ENCODE measurements at places on chromosomes 1 and 21.

DNA sequence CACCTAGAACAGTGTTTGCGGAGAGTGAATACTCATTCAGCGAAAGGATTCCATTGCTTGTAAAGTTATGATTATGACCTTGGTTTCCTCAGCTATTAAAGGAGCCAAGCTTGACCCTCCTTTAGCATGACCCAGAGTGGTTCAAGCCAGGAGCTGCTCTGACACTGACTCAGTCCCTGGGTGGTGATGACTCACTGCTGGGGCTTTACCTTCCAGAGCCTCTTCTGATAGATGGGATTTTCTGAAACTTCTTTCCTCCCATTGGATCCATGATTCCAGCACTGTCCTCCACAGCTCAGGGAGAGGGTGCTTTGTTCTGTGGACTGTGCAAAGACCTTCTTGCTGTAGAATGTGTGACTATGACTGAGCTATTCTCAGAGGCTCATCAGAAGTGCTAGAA lies 77.4 kb downstream of the S1PR1 start:
- DNase-seq = no peak

DNA sequence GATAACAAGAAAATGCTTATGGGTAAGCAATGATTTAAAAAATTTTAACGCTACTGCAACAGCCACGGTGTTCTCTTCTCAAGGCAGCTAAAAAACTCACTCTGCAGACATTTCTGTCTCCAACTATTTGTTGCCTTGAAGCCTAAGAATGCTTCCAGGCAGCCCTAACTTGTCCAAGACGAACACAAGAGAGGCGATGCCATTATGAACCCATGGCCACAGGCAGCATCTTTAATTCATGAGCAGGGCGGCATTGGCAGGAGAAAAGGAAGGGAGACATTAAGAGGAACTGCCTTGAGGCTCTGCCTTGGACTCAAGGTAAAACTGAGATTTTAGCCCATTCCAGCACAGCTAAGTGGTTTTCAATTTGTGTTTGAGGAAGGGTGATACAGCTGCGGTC lies 67.5 kb downstream of the KCND3 start:
- DNase-seq = no peak

GRCh38 chr21:26743524-26743923 lies 101.7 kb downstream of the ADAMTS1 start:
- no peak for DNase-seq

- DNase-seq = no peak
Measured at GRCh38 chr1:33260439-33260838, 4.1 kb downstream of the ZNF362 start.

- DNase-seq = no peak
Measured at GRCh38 chr1:64624218-64624713, 120.6 kb upstream of the RAVER2 start.

GRCh38 chr1:68015971-68016370 lies 34.5 kb downstream of the DIRAS3 start:
- DNase-seq = no peak

DNA sequence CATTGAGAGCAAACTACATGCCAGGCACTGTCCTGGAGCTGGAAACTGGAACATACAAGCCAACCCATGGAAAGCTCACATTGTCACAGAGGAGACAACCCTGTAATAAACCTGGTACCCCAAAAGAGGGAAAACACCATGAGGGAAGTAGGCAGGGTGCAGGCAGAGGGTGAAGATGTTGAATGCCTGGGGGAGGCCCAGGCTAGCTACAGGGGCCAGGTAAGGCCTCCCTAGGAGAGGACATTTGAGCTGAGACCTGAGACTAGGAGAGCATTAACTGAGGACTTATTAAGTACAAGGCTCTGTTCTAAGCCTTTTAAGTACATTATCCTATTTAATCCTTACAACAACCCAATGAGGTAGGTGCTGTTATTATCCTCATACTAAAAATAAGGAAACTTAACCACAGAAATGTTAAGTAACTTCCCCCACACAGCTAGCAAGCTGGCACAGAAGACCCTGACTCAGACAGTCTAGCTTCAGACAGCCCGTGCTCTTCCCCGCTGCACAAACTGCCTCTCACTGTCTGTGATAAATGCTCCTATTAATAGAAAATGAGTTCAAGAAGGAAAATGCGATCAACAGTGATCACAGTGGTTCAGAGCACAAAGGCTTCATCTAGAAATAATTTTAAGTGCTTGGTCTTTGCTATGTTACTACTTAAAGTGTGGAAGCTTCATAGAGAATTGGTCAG lies 41.8 kb downstream of the ZNF281 start:
- DNase-seq = no peak

DNA sequence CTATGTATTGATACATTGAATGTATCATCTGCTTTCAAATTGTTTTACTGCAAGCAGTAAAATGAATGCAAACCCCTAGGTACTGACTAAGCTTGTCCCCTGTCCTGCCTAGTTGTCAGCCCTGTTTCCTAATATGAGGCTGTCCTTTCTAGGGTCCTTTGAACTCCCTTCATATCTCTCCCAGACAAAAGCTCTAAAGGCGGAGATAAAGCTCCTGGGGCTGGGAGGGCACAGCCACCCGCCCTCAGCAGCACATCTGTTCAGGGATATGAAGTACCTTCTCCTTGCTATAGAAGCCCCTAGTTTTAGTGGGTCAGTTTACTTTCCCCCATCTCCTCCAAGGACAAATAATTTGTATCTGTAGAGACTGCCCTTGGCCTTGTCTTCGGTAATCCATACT lies 93.1 kb upstream of the ETS2 start:
- DNase-seq = no peak

- DNase-seq = no peak
Measured at GRCh38 chr21:29654855-29655254, 284.9 kb downstream of the GRIK1 start.

- DNase-seq = no peak
Measured at GRCh38 chr1:34696981-34697380, 57.9 kb upstream of the GJB5 start.

DNA sequence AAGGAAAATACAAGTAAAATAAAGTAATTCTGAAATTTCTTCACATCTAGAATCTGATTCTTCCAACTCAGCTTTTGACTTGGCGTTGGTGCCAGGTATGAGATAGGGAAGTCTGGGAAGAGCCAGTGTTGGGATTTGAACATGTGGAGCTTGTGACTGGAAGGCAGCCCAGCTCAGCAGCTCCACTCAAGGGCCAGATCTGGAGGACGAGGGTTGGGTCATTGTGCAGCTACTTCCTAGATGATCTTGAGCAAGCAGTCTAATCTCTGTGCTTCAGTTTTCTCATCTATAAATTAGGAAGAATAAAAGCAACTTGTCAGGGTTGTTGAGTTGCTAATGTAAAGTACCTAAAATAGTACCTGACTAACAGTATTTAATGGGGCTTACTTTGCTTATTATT lies 5.0 kb downstream of the ADARB1 start:
- DNase-seq = no peak

DNA sequence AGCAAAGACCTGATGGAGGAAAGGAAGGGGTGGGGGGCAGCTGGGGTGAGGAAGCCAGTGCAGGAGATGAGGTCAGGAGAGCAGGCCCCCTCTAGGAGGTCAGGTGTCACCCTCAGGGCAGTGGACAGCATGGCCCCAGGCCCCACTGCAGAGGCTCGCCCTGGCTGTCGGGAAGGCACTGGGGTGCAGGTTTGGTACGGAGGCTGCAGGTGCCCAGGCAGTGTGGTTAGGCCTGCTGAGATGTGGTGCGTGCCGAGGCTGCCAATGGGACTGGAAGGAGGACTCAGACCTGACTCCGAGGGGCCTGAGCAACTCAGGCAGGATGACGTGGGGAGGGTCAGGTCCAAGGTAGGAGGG lies 82.3 kb downstream of the PCBP3 start:
- no peak for DNase-seq

- no peak for DNase-seq
Measured at GRCh38 chr1:113375878-113376277, 14.4 kb upstream of the MAGI3 start.

DNA sequence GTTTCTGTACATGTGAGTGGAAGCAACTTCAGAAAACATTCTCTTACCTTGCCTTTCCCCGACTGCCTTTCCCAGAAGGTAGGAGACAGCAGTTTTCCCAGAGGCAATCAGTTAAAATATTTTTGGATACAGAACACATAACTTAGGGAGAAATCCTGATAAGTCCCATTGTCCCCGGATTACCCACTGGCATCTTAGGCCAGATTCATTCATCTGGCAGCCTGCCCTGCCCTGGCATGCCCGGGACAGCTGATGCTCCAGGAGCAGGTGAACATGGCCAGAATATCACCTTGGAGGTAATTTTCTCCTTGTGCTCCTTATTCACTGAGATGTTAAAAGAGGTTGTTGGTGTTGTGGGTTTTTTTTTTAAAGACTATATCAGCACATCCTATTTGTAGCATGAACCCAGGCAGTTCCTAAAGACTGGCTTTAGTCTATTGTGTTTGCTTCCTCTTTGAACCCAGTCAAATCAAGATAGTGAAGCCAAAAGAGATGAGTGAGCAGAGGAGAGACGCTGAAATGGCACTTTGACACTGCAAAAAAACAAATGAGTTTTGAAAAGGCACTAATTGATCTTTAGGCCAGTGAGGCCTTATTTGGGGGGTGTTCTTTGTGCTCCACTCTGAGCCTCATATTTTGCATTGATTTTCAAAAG lies 139.6 kb downstream of the PLPP3 start:
- DNase-seq = no peak

- no peak for DNase-seq
Measured at GRCh38 chr1:157011845-157012244, 33.7 kb downstream of the ARHGEF11 start.

- no peak for DNase-seq
Measured at GRCh38 chr21:44298301-44298700, 1.6 kb upstream of the PFKL start.

DNA sequence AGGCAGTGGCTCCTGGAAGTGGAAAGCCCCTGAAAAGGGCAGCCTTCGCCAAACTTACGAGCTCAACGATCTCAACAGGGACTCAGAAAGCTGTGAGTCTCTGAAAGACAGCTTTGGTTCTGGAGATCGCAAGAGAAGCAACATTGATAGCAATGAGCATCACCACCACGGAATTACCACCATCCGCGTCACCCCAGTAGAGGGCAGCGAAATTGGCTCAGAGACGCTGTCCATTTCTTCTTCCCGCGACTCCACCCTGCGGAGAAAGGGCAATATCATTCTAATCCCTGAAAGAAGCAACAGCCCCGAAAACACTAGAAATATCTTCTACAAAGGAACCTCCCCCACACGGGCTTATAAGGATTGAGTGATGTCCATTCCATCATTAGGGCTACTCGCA lies 42.4 kb downstream of the PLPPR4 start:
- DNase-seq = no peak

DNA sequence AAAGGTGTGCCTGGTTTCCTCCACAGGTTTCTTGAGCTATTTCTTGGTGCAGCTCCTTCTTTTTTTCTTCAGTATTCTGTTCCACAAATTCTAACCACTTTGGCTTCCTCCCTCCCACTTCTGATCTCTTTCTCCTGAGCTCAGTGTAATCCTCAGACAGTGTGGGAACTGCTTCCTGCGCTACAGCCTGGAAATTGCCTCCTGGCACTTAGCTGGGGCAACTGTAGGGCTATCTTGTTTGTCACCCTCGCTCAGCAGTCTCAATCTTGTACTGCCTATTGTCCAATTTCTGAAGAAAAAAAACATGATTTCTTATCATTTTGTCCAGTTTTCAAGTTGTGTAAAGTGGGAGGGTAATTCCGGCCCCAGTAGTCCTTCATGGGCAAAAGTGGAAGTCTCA lies 24.0 kb upstream of the GALNT2 start:
- no peak for DNase-seq

GRCh38 chr1:89276690-89277089 lies 4.0 kb upstream of the GBP5 start:
- DNase-seq = no peak

GRCh38 chr21:38869196-38869595 lies 63.5 kb downstream of the ETS2 start:
- no peak for DNase-seq

DNA sequence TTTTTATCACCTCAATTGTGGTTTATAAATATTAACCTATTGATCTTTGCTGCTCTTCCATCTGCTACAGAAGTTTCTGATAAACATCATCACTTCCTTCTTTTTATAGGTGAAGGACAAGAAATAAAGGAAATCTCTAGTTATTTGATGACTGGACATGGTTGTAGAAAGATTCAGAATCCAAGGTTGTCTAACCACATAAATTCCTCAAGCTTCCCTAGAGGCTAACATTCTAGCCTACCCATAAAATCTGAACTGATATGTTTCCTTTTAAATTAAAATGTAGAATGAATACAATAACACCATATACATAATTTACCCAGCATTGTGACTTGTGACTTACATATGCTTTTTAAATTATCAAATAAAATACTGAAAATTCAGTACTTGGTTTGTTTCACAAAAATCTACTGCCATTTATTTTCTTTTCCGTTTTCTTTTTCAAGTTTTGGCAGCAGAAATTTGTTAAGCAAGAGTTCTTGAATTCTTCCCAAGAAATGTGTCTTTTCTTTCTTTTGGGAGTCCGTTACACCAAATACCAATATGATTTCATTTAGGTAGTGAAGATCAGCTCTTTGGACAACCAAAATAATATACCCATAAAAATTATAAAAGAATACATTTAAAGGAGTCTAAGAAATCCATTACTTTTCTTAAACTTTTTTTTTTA lies 513.2 kb upstream of the ADGRL2 start:
- DNase-seq = no peak

DNA sequence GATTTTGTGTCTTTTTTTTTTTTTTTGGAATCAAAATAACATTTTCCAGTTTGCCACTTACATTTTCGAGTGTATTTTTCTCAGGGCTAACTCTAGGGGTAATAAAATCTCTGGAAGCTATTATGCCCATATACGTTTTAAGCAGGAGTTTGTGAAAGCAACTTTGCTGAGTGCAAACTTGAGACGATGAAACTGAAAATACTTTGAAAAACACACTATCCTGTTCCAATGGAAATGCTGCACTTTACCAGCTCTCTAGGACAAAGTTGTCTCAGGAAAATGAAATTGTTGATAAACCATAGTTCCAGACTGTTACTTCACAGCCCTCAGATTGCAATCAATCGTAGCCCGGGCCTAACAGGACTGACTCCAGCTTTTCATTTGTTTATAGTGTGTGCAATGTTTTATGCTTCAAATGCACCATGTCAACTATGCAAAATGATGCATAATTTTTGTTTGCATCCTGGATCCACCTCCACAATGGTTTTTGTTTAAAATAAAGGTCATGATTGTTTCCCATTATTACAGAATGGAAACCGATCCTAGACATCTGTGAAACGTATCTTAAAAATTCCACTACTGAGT lies 220.6 kb upstream of the PKN2 start:
- DNase-seq = no peak

- DNase-seq = no peak
Measured at GRCh38 chr1:9389968-9390367, 97.3 kb downstream of the SPSB1 start.

DNA sequence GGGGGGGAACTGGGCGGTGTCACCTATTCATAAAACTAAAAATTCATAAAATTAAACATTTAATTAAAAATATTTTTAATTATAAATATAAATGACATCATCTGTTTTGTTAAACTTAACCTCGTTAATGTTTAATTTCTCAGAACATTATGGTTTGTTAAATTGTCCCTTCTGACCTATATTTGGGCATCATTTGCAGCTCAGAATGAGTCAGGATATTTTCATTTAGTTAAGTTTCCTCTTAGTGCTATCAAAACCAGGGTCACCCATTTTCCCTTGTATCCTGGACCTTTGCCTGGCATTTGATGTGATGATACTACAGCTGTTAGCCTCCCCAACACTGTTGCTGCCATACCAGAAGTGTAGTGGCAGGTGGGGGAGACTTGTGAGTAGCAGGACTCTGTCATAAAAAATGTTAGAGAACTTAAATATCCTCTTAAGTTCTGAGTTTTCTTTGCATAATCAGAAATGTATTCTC lies 30.3 kb downstream of the TSNAX start:
- no peak for DNase-seq

- no peak for DNase-seq
Measured at GRCh38 chr1:29237852-29238619, 1.7 kb downstream of the PTPRU start.

Data from stimulated activated CD4-positive, alpha-beta T cell treated with anti-CD3 and anti-CD28 coated beads, Interleukin-1b, Interleukin-23, amount 100 ng/mL, for 1 hour (primary cell).